ENCODE measurements at places on chromosomes 12 and 14.

- DNase-seq = no peak
These were observed 216.0 kb upstream of the DAAM1 start for GRCh38 chr14:58972233-58973017.

DNA sequence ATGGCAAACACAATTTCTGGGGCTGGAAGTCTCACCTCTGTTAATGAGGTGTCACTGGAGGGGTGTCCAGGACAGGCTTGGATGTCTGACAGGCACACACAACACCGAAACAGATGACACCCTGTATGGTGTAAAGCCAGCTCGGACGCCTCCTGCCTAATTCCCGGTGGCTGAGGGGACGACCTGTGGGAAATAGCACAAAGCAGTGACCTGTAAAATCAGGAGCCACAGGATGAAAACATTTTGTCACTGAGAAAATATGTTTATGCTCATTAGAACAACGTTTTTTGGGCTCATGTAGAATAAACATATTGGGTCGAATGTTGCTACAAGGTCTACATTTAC is 285.0 kb upstream of the RTL1 start:
- DNase-seq = no peak

GRCh38 chr14:101230161-101230850 is 326.8 kb upstream of the RTL1 start:
- DNase-seq = no peak

DNA sequence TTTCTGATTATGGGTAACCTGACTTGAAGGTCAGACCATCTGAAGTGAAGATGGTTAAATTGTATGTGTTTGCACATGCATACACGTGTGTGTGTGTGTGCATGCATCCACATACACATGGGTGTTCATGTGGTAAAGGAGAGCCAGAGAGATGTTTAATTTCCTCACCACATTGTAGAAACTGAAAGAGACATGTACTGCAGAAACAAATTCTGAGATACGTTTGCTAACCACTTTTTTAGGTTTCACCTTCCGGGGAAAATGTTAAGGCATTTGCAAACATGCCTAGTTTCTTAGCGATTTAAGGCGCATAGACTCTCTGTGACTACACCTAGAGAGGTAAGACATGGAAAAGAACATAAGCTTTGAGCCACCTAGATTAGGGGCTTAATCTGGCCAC is 362.9 kb downstream of the RAD51B start:
- no peak for DNase-seq

- DNase-seq = no peak
These were observed 46.2 kb downstream of the AACS start for GRCh38 chr12:125111403-125111802.

DNA sequence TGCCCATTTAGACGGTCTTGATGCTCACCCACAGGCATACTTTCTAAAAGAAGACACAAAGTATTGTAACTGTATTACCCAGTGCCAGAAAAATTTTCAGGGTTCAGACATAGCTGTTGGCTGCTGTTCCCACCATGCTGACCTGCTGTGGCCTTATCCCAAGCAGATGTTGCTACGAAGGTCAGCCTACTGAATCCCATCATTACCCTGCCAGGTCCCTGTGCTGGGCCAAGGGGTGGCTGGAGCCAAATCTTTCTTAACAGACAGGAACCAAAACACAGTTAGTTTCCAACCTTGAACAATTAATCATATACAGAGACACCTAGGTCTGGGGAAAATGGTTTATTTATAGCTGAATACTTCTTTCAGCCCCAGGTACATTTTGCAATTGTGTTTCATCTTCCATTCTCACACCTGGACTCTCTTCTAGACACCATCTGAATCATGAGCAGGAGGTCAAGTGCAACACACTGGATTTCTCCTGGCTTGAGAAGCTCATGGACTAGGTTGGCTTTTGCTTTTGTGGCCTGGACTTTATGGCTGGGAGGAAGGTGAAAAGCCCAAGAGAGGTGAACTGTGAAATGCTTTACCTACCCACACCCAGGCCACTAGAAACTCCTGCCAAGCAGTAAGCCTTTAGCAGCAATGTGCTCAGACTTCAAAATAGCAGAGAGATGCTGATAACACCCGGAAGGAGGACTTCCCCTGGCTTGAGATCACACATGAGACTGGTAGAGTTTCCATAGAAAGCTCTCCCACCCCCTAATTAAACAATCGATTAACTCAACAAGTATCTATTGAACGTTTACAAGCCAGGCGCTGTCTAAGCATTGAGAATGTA is 150.1 kb downstream of the SUDS3 start:
- no peak for DNase-seq

All from activated naive CD4-positive, alpha-beta T cell (primary cell).